ENCODE measurements at places on chromosomes 12 and 14.

GRCh38 chr14:104138098-104138717 lies at the start of gene KIF26A:
TSS of gene KIF26A (plus strand) at chr14:104138587. CDS start at chr14:104138723, 136 bp downstream.
- no peak for DNase-seq

DNA sequence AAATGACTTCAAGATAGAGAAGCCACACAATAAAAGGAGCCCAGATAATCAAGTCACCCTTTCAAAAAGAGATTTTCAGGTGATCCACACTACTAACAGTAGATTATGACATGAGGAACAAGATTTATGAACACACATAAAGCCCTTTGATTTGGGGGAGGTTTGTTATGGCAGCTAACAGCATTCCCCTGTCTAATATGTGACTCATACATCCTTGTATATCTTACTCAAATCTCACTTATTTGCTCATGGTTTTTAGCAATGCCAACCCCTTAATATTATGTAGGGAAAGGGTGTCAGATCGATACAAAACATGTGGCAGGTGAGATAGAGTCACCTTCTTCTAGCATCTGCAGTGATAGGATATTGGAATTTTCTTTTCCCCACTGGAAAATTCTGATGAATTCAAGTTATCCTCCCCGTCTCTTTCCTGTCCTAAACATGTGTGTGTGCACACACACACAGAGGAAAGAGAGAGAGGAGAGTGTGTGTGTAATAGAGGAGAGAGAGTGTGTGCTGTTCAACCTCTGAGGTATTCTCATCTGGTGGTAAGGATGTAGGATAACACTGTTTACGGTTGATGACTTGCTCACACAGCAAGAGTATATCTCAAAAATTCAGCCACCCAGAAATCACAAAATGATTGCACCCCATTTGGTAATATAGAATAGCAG lies 319.9 kb downstream of the KCNC2 start:
- no peak for DNase-seq

DNA sequence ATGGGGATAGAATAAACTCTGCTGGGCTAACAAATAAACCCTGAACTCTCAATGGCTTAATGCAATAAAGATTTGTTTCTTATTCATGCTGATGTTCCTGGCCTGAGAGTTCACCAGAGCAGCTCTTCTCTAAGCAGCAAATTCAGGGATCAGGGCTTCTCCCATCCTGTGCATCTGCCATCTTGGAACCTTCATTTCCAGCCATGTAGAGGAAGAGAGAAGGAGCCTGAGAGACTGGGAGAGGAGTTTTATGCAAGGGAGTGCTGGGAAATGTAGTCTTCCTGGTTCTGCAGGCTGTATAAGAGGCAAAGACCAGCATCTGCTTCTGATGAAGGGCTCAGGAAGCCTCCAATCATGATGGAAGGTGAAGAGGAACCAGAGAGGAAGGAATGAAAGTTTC lies 20.6 kb upstream of the APOLD1 start:
- DNase-seq, result no peak

DNA sequence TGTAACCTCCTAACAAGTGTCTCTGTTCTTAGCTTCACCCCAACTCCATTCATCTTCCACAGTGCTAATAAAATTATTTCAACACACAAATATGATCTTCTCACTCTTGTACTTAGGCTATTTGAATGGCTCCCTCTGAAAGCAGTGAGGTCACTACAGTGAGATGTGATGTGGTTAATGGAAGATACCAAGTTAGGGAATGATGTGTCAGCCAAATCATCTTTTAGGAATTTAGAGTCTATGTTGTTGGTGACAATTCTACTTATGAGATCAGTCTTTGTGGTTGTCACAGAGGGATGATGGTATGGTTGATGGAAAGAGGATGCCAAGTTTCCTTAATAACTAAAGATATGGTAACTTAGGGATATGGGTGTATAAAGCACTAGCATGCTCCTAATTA lies 57.6 kb downstream of the POLR3B start:
- no peak for DNase-seq

- no peak for DNase-seq
Observed at GRCh38 chr12:64781280-64782190, 22.3 kb upstream of the GNS start.

- no peak for DNase-seq
Observed at GRCh38 chr12:112167031-112167461, 41.7 kb downstream of the TRAFD1 start.

DNA sequence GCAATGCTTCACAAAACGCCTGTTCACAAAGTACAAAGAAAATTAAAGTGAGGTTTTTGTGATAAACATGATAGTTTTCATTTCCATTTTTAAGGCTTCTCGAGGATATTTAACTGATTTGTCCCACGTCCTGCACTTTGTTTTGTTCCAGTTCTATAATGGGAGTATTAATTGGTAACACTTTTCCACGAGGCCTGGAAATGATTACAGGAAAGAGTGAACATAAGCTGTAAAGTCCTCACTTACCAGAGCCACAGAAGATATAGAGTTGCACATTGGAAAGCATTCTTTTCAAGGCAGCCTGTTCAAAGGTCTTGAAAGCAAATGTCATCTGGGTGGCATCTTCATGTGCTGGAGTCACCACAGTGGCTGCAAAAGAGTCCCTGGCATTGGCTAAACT lies 1236.6 kb downstream of the BCL11B start:
- no peak for DNase-seq

DNA sequence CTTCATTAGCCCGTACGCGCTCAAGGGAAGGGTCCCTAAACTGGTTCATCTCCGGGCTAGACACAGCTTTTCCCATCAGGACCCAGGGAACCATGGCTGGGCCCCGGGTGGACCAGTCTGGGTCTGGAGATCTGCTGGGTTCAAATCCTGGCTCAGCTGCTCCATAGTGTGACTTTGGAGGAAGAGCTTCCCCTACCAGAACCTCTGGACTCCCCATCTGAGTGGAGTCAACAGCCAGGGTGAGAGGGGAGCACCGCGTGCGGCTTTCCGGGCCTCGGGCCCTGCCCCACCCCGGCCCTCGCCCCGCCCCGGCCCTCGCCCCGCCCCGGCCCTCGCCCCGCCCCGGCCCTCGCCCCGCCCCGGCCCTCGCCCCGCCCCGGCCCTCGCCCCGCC lies 41.2 kb downstream of the BEGAIN start:
- DNase-seq, result no peak

DNA sequence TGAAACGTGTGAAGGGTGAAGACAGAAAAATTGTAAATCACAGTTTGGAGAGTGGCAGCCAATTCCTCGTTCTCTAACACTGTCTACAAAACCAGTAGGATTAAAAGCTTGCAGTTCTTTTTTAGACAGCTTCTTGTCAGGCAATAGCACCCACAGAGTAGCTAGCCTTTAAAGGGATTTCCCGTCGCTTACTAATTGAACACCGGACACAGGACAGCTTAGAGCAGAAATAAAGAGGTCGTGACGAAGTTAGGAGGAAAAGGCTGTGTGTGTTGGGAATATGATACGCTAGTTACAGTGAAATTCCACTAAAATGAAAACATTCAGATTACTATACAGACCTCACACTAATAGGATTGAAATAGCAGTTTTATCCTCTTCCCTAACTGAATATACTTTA lies 149.1 kb upstream of the FLRT2 start:
- no peak for DNase-seq

All from GM12864 (cell line).